ENCODE measurements at places on chromosomes 11 and 22.
A peak's percentile ranks its signal among the peaks of the same experiment; 100 is the strongest.

DNA sequence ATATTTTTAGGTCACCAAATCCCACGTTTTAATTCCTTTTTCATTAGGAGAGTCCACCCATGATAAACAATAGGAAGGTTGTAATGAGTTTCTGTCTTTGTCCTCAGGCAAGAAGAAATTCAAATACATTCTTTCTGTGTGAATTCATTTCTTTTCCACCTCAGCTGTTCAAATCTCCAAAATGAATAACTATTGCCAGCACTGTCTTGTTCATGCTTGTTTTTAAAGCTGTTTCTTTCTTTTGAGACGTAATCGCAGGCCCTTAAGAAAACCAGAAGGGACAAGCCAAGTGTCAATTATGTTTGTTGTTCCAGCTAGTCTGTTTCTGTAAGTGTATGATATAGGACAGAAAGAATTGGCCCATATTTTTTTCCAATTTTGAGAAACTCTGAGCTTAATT, 20.2 kb downstream of the MMP27 start:
- no peak for DNase-seq

GRCh38 chr11:131248588-131248987, 121.8 kb upstream of the NTM start:
- peak; percentile 10 for DNase-seq

DNA sequence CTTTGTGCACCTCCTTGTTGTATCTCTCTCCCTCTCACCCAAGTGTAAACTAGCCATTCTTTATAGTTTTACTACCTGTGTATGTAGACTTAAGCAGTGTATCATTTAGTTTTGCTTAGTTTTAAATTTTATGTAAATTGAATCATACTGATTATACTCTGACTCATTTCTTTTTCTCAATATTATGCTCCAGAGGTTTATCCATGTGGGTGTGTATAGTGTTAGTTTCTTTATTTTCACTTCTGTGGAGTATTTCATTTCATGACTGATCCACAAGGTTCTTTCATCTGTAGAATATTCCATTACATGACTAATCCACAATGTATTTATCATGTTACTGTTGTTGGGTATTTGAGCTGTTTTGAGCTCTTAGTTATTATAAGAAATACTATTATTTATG, 62.0 kb downstream of the CCDC34 start:
- no peak for DNase-seq

DNA sequence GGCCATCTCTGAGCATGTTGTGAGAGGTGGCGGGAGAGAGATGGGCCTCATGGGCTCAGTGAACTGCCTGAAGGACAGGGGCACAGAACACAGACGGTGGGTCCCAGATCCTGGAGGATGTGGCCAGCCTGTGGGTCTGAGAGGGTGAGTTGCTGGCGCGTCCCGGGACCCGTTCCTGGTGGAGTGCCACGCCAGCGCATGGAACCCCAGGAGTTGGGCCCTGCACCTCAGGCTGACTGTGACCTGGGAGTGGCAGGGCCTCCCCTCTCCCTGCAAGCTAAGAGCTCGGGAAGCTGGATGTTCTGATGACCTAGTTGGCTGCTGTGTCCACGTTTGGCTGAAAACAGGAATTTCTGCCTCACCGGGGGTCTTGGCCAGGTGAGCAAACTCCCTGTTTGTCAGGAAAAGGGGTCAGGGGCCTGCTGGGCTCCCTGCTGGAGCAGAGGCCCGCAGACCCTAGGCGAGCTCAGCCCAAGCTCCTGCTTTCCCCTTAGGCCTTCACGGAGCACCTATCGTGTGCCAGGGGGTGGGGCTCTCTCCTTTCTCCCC, 15.0 kb downstream of the LRRC32 start:
- no peak for DNase-seq

DNA sequence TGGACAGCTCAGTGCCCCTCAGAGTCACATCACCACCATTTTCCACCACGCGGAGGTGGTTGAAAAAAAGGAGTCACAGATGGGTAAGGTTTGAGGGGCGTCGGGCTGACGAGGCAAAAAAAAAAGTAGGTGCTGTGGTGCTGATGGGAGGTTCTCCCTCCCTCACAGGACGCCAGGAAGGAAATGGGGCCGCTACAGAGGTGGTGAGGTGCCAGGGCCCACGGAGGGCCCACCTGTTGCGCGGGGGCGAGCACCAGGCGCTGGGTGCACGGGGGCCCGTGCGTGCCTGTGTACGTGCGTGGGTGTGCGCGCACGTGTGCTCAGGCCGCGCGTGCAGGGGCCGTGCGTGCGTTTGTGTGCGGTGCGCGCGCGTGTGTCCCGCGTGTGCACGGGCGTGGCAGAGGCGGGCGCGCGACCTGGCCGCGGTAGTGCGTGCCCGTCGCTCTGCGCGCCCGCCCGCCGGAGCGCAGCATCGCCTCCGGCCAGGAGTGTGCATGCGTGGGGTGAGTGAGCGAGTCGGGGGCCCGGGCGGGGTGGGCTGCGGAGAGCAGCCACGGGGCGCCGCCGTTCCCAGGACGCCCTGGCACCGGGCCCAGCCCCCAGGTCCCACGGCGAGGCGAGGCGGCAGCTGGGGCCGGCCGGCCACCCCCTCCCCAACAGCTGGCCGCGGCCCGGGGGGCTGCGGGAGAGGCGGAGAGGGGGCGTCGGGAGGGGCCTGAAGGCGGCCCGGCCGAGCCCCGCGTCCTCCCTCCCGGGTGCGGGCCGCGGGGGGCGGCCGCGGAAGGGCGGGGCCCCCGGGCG, 2.8 kb downstream of the PDGFB start:
- no peak for DNase-seq

GRCh38 chr22:39634530-39635405, 64.2 kb downstream of the CACNA1I start:
- DNase-seq = peak; percentile 75

DNA sequence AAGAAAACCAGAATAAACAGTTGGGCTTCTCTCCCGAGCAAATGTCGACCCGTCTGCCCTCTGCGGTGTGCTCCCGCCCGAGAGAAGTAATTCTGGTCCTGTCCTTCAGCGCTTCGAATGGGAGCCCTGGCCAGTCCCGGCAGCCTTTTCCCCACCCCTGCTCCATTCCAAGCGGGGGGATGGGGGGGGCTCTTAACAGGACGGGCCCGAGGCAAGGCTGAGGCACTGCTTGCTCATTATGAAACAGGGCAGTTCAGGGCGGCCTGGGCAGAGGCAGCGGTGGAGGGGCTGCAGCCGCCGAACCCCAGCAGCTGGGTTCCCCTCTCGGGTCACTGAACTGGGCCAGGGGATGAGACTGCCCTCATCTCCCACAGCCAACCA, 9.1 kb downstream of the BACE1-AS start:
- DNase-seq = no peak

GRCh38 chr11:134485316-134485715, 73.3 kb upstream of the B3GAT1 start:
- no peak for DNase-seq

DNA sequence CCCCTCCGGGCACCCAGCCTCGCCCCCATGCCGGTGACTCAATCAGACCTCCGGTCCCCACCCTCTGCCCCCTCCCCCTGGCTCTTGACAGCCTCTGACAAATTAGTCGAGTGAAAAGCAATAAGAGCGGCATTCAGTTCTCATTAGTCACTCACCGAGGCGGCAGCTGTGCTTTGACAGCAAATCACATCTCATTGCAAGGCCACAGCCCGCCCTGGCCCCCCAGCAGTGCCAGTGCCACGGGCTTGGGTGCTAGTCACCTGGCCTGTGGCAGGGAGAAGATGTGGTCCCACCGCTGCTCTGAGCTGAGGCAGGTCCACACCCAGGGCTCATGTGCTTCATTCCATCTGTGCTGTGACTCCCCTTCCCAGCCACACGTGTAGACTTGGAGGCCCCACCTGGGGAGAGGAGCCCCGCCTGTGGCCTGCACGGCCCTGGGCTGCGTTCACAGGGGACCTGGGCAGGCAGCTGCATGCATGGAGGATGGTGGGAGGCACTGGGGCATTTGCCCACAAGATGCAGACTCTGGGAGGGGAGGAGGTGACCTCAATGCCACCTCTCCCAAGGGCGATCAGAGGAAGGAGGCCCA, 7.4 kb upstream of the TH start:
- DNase-seq = peak; percentile 88

- DNase-seq = no peak
Measured at GRCh38 chr11:94823102-94823732, 55.1 kb downstream of the AMOTL1 start.

GRCh38 chr22:50526834-50527801, 1.7 kb upstream of the SCO2 start:
- DNase-seq = no peak

DNA sequence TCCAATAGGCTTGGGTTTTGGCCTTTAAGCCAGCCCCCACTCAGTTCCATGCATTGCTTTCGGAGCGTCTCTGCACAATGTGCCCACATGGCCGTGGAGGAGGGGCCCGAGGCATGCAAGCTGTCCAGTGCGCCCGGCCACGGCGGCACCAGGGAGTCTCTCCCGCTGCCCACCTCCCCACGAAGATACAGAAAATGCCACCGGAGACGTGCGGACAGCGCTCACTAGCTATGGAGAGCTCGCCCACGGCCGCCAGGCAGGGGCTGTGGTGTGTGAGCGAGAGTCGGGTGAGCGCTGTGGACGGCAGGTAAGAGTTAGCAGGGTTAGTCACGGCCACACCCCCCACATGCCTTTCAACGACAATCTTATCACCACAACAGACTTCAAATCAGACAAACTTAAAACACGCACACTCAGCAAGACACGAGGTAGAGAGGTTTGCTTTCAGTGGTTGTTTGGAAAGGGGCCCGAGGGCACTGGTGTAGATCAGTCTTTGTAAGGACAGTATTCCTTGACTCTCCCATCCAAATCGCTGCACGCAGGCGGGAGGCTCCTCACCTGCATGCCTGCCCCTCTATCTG, 18.7 kb upstream of the BID start:
- no peak for DNase-seq

DNA sequence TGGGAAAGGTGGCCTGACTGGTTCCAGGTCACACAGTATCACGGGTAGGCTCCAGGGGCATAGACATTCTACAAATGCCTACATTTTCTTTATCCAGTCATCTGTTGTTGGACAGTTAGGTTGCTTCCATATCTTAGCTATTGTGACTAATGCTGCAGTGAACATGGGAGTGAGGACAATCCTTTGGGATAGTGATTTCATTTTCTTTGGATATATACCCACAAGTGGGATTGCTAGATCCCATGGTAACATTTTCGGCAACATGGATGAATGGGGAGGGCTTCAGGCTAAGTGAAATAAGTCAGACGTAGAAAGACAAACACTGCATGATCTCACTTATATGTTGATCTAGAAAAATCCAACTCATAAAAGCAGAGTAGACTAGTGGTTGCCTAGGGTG, 744.3 kb downstream of the NTM start:
- no peak for DNase-seq

DNA sequence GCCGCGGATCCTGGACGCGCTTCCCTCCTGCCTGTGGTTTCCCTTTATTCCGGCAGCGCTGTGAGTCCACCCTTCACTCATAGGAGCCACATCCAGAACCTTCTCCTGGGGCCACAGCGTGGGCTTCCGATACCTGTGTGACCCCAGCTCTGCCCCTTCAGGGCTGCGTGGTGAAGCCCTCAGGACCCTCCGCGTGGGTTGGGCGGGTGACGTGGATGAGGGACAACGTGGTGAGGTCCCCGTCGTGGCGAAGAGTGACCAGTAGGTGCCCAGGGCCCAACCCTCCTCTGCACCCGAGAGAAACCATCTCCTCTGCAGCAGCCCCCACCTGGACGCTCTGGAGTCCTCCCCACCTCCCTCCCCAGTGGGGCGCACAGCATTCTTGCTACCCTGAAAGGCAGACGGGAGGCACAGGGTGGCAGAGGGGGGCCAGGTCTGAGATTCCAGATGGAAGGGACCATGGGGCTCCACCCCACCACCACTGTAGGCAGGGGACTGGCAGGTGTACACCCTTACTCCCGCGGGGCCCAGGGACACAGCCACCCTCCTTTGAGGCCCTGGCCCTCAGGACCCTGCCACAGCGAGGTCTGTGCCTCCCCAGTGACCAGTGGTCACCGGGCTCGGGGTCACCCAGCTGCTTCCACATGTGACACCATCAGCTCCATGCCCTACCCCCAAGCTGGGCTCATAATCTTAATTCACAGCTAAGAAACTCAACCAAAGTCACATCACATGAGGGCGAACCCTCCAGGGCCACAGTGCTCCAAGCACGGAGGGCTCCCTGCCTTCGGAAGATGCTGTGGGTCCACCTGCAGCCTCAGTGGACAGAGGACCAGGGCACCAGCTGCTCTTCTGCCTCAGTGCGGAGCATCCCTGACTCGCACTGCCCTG, 3.4 kb upstream of the ZBED4 start:
- no peak for DNase-seq

GRCh38 chr11:64786308-64786707, 8.0 kb upstream of the SF1 start:
- DNase-seq = no peak

DNA sequence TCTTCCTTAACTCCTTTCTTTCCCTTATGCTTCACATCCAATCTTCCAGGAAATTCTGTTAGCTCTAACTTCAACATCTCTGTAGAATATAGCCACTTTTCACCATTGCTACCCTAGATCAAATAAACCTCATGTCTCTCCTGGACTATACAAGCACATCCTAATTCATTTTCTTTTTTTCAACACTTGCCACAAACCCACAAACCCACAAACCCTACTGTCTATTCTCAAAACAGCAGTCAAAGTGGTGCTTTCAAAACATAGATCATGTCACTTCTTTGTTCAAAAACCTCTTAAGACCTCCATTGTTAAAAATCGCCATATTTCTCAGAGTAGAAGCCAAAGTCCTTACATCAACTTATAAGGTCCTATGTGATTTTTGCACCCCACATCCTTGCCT, 94.3 kb downstream of the PIWIL4 start:
- no peak for DNase-seq

GRCh38 chr11:67381244-67381972, 8.0 kb upstream of the CLCF1 start:
- no peak for DNase-seq

- DNase-seq = no peak
Measured at GRCh38 chr22:43451371-43452050, 39.7 kb downstream of the MPPED1 start.

- no peak for DNase-seq
Measured at GRCh38 chr11:47244448-47245350, 3.9 kb downstream of the ACP2 start.

GRCh38 chr11:27171376-27171958, 130.9 kb downstream of the BBOX1 start:
- no peak for DNase-seq

DNA sequence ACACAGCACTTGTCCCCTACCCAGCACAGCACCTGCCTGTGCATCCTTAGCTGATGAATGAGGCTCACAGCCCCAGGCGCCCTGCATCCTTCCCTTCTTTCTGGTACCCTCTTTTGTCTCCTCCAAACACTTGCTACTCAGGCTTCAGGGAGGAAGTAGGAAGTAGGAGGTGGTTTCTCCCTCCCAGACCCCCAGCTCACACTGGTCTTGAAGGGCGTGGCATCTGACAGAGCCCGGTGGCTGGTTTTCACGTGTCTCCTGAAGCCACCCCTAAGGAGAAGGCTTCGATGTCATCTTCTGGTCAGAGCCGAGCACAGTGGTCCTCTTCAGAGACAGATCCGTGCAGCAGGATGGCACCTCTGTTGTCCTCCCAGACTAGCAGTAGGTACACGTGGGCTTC, 109.8 kb downstream of the PTPRJ start:
- no peak for DNase-seq

GRCh38 chr11:74015919-74016684, 7.2 kb upstream of the UCP3 start:
- DNase-seq = no peak
